ENCODE measurements at places on chromosomes 11 and 22. TPM values are rescaled to one million over a fixed set of nuclear protein-coding genes. Genes with fewer than 3 reads are reported as not detected.
A peak's percentile ranks its signal among the peaks of the same experiment; 100 is the strongest.

DNA sequence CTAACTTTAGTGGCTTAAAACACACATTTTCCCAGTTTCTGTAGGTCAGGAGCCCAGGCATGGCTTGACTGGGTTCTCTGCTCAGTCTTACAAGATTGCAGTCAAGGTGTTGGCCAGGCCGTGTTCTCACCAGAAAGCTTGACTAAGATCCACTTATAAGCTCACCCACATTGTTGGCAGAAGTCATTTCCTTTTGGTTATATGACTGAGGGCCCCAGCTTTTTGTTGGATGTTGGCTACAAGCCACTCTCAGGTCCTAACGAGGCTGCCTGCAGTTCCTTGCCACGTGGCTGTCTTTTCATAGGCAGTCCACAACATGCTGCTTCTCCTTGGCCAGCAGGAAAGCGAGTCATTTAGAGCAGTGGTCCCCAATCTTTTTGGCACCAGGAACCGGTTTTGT, 79.3 kb upstream of the CRTAM start:
- no peak overlapping the region for H3K27ac ChIP-seq
- H3K27me3 ChIP-seq = no peaks in the 10 kb centered on the region
- peaks cover 5% of the 10 kb centered on the region for H3K4me1 ChIP-seq
- DNase-seq = peak; percentile 76

DNA sequence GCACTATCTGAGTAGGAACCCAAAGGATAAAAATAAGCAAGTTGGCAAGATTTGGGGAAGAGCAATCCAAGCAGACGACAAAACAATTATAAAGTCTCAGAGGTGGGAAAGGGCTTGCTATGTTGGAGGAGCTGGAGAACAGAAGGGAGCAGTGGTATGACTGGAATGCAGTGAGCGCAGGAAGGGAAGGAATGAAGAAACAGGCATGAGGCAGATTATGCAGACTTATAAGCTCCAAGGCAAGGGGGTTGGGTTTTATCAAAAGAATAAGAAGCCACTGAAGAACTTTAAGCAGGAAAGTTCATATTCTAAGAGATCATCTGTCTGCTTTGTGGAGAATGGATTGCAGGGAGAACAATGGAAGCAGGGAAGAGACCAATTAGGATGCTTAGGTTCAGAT, 31.7 kb downstream of the PGM2L1 start:
- H3K4me1 ChIP-seq = peaks cover 11% of the 10 kb centered on the region
- DNase-seq = no peak
- no peak overlapping the region for H3K27ac ChIP-seq
- H3K36me3 ChIP-seq = no peaks in the 10 kb centered on the region
- H3K4me3 ChIP-seq = no peak overlapping the region

The PHETA2 gene
- total RNA-seq = 13.7 TPM

- no peak overlapping the region for H3K4me3 ChIP-seq
- no peak for DNase-seq
- H3K27me3 ChIP-seq = no peaks in the 10 kb centered on the region
- H3K4me1 ChIP-seq = no peaks in the 10 kb centered on the region
These were observed 288.1 kb upstream of the B3GAT1 start for GRCh38 chr11:134700101-134700640.

DNA sequence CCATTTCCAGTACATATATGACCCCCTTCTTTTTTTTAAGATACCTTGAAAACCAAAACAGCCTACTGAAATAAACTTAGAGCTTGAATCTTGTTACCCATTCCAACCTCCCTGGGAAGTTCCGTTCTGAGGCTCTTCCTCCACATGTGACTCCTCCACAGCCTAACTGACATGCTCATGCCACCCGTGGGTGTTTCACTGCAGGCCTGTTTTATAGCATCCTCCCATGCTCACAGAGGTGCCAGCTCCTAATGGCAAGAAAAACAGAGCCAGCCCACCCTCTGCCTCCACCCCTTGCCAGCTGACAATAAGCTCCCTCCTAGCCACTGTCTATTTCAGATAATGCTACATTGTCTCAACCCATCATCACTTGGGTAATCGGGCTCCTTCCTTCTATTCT, 97.6 kb upstream of the E2F8 start:
- no peaks in the 10 kb centered on the region for H3K36me3 ChIP-seq
- no peaks in the 10 kb centered on the region for H3K27me3 ChIP-seq
- no peaks in the 10 kb centered on the region for H3K4me1 ChIP-seq
- no peak overlapping the region for H3K4me3 ChIP-seq
- no peak overlapping the region for H3K27ac ChIP-seq

The IRAG1 gene
- total RNA-seq = 6.2 TPM

DNA sequence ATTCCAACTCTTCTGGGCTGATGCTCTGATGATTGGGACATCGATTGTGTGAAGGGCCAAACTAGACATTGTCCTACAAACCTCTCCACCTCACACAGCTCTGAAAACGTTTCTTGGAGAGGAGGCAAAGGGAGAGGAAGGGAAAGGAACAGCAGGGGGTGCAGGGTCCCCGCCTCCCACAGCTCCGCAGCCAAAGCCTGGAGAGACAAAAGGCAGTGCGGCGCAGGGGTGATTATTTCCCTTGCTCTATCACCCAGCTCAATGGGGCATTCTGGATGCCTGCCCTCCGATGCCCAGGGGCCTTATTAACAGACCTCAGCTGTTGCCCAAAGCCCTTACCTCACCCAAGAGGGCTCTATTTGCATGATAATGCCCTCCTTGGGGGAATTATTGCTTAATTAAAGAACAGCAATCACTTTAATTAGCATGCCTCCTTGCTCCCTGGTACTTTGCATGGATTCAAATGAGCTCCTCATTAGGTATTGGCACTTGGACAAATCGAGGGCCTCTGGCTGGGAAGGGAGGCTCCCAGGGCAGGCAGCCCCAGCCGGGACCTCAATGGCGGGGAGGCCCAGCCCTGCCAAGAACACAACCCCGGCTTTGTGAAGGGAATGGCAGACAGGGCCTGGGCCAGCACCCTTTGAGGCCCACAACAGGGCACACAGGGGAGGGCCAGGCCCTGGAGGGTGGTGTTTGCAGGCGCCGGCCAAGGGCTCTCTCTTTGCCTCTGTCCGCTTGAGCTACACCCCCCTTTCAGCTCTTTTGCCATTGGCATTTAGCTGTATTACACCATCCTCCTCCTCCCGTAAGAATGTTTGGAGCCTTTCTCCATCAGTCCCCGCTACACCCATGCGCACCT, 19.8 kb upstream of the CDON start:
- no peak for DNase-seq
- H3K4me3 ChIP-seq = no peak overlapping the region
- no peaks in the 10 kb centered on the region for H3K36me3 ChIP-seq

- H3K27ac ChIP-seq = no peak overlapping the region
- no peak for DNase-seq
- H3K36me3 ChIP-seq = no peaks in the 10 kb centered on the region
- no peak overlapping the region for H3K4me3 ChIP-seq
- no peaks in the 10 kb centered on the region for H3K27me3 ChIP-seq
These were observed 29.8 kb upstream of the BLID start for GRCh38 chr11:122145715-122146274.

- H3K4me1 ChIP-seq = peaks cover 27% of the 10 kb centered on the region
- H3K27me3 ChIP-seq = no peaks in the 10 kb centered on the region
- peak overlapping the region; percentile 82 for H3K4me3 ChIP-seq
- DNase-seq = no peak
- peak overlapping the region; percentile 100 for H3K27ac ChIP-seq
These were observed 7.5 kb downstream of the MALAT1 start for GRCh38 chr11:65506290-65506771.

DNA sequence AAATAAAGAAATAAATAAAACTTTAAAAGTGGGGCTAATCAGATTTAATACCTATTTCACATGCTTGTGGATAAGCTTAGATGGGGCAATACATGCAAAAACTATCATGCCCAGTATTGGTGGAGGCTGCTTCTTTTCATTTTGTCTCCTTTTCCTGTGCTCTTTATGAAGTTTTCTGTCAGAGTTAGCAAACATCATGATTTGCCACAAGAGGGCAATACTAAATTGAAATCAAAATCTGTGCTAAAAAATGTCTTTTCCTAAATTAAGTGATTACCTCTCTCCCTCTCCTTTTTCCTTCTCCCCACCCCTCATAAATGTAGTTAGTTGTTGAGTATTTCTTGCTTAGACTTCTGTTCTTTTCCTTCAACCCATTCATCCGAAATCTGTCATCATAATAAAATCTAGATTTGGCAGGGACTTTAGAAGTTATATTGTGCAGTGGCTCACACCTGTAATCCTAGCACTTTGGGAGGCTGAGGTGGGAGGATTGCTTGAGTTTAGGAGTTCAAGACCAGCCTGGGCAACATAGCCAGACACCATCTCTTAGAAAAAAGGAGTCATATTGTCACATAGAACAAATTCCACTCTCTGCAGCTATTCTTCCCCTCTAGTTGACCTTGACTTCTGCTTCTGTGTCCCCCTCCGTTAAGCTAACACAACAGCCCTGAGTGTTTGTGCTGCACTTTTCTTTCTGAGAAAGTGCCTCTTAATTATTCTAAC, 4.7 kb upstream of the ARHGAP42 start:
- no peak overlapping the region for H3K27ac ChIP-seq
- H3K4me3 ChIP-seq = no peak overlapping the region
- H3K27me3 ChIP-seq = no peaks in the 10 kb centered on the region

The RHOD gene
- 85.2 TPM for total RNA-seq

GRCh38 chr11:65817312-65817834, 16.4 kb upstream of the SNX32 start:
- no peak for DNase-seq
- no peaks in the 10 kb centered on the region for H3K27me3 ChIP-seq
- no peaks in the 10 kb centered on the region for H3K36me3 ChIP-seq
- peak overlapping the region; percentile 64 for H3K4me3 ChIP-seq
- H3K27ac ChIP-seq = peak overlapping the region; percentile 89
- peaks cover 15% of the 10 kb centered on the region for H3K4me1 ChIP-seq
